GOT3 (cell line): ENCODE measurements at places on chromosomes 7 and 10.

DNA sequence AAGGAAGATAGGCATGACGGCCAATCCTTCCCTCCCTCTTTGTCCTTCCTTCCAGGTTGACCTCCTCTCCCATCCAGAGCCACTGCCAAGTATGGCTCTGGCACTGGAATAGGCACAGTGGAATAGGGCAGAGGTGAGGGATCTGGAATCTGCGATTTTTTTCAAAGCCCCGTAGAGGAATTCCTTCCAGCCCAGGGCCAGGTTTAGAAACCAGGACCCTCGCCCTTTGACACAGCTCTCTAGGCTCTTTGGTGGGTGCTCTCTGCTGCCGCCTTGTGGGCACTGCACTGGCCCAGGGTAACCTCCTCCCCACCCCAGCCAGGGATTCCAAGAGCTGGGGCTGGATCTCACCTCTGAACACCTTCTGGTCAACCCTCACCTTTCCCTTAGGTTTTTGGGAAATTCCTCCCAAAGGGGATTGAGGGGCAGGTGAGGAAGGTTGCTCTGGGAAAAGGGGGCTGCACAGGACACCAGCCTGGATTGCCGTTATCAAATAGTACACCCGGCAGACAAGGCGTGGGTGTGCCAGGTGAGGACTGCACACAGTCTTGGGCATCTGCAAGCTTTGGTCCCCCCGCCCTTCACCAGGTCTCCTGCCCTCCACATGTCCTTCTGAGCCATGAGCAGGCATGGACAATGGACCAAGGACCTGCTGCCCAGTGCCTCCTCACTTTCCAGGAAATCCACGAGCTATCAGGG is 22.8 kb downstream of the C10orf105 start:
- no peak for DNase-seq

- DNase-seq, result no peak
Measured at GRCh38 chr7:153476166-153476565, 576.0 kb upstream of the DPP6 start.

DNA sequence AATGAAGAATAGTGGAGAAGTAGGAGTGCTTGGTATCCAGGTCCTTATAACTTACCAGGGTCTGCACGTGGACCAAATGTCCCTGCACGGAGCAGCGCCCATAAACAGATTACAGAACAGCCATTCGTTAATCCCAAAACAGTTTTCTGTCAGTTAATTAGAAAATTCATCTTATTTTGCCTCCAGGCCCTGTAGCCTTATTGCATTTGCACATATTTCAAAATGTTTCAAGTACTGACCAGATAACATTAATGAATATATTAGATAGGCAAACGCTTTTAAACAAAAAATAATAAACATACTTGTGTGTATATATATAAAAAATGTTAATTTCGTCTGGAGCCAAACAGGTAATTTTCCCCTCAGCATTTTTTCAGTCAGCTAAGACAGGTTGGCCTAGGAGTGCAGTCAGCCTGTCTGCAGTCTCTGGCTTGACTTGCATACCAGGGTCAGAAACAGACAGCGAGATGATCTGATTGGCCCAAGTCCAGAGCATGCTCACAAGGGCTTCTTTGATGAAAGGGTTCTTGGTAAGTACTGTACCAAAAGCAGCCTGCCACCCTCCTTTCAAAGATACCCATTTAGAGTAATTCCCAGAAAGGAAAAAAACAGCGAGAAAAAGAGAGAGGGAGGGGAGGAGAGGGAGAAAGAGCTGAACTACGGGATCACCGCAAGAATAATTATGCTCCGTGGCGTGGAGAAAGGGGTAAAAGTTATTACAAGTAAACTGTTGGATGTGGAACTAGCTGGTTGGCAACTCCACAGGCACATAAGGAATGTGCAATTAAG is 194.4 kb upstream of the TCF7L2 start:
- DNase-seq, result no peak

GRCh38 chr7:139427788-139428187 is 55.7 kb downstream of the KLRG2 start:
- DNase-seq, result no peak

DNA sequence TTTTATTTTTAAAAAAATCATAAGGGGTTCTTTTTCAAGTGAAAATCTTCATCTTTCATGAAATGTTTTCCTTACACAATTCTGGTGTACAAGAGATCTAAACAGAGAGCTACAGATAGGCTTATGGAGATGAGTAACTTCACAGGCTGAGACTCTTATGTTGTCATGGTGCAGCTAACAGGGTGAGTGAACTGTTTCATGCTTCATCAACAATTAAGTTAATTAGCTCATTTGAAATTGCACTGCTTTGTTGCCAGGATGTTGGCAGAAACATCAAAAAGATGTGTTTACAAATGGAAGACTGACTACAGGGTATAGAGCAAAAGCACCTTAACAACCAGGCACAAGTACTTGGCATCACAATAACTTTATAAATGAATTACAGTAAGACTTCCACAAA is 230.8 kb downstream of the FOXP2 start:
- DNase-seq, result no peak

GRCh38 chr7:115038158-115038557 is 116.3 kb downstream of the MDFIC start:
- no peak for DNase-seq

- DNase-seq, result no peak
Measured at GRCh38 chr7:103686763-103687162, 240.8 kb upstream of the SLC26A5 start.

DNA sequence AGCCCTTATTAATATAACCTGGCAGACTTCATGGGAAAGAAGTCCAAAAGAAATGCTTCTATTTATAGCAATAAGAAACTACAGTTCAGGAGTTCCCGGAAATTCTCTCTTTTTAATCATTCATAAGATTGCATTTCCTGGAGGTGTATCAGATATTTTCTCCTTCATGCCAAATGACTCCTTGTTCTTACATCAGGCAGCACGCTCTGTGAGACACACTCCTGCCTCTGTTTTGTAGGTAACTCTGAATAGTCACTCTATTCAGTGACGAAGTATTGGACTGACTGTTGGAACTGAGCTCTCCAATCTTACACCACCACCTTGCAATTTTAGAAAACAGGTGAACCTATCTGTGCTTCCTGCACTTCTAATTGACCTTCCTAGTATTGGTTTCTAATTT is 78.7 kb upstream of the MSRB2 start:
- no peak for DNase-seq

DNA sequence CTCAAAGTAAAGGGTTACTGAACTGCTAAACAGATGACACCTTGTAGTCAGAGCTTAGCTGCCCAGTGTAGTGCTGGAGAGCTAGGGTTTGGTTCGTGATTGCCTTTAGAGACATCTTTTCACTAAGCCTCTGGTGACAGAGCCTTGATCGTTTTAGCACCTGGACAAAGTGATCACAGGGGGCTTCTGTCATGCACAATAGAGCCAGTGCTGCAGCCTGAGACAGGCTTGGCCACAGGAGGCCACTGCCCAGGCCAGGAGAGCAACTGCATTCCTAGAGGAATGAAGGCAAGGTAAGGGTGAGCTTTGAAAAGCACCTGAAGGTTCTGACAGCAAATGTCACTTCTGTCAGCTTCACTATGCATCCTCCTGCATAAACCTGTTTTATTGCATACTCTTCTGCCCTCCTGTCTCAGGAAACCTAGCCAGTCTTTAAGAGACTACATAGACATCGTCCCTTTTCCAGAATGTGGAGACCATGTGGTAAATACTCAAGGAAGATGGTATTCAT is 122.9 kb downstream of the NPY start:
- no peak for DNase-seq

GRCh38 chr7:3806516-3806915 is 505.5 kb downstream of the SDK1 start:
- DNase-seq, result no peak

DNA sequence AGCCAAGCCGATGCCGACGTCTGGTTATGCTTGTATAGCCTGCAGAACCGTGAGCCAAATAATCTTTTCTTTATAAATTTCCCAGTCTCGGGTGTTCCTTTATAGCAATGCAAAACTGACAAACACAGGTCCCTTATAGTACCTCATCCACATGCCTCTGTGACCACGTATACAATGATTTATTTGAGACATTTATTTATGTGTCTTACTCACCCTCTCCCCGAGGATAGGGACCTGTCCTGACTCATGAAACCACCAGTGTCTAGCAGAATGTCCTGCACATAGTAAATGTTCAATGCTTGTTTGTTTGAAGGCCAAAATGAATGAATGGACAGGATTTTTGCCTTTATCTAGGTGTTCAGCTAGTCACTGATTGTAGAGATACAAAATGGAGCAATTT is 147.9 kb upstream of the FZD8 start:
- DNase-seq, result no peak

GRCh38 chr7:774161-775109 is 47.4 kb upstream of the PRKAR1B start:
- no peak for DNase-seq

DNA sequence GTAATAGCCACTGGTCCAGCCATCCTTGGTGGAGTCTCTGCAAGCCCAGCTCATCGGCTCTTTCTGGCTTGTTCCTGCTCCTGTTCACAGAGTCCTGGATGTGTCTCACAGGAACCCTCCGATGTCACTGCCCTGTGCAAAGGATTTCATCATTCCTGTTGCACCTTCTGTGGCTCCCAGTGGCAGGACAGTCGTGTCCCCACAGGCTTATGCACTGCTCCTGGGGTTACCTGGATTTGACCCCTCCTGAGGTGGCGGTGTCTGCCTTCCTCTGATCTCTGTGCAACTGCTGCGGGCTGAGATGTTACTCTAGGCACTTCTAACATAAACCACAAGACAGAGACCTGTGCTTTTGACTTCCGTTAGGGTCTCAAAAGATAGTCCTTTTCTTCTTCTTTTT is 30.6 kb downstream of the APBB1IP start:
- no peak for DNase-seq

DNA sequence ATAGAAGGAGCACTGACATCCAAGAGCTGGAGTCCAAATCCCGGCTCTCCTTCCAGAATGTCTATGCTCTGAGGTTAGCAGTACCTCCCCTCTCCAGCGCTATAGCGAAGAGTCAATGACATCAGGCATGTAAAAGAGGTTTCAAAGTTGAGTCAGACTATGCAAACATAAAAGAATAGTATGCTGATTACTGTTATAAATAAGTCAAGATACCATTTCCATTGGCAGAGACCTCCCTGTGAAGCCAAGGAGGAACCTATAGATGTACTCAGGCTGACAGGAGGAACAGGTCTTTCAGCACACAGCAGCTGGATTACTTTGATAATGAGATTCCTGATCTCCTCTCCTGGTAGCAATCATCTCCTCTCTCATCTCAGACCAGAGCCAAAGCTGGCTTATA is 103.9 kb upstream of the EFCAB10 start:
- no peak for DNase-seq

- no peak for DNase-seq
Measured at GRCh38 chr7:154425271-154425670, 373.1 kb downstream of the DPP6 start.

DNA sequence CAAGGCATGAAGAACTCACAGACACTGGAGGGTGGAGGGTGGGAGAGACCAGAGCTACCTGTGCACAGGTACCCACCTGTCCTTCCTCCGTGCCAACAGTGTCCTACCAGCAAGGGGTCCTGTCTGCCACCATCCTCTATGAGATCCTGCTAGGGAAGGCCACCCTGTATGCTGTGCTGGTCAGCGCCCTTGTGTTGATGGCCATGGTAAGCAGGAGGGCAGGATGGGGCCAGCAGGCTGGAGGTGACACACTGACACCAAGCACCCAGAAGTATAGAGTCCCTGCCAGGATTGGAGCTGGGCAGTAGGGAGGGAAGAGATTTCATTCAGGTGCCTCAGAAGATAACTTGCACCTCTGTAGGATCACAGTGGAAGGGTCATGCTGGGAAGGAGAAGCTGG is 21.8 kb downstream of the PRSS2 start:
- no peak for DNase-seq

DNA sequence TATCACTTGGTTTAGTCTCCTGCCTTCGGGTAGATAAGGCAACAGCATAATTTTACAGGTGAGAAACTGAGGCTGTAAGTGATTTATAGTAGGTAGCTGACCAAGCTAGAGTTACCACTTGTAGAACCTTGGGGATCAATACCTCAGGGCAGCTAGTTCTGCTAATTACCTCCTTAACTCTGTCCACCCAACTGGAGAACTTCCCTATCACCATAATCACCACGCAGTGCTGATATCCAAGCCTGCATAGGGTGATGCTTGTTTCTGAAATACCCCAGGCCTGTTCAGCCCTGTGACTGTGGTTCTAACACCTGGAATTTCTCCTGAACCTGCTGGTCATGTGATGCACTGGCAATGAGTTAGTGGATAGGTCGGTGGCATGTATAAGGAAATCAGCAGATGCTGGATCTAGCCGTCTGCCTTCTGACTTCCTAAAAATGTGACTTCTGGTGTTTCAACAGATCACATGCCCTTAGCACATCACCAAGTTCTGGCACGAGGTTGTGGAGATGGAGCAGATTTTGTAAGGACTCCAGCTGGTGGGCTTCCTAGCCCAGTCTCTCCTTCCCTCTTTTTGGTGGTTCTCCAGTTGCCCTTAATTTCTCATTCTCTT is 15.3 kb downstream of the PLAU start:
- DNase-seq, result no peak

GRCh38 chr10:116763440-116763839 is 21.1 kb upstream of the HSPA12A start:
- DNase-seq, result no peak

DNA sequence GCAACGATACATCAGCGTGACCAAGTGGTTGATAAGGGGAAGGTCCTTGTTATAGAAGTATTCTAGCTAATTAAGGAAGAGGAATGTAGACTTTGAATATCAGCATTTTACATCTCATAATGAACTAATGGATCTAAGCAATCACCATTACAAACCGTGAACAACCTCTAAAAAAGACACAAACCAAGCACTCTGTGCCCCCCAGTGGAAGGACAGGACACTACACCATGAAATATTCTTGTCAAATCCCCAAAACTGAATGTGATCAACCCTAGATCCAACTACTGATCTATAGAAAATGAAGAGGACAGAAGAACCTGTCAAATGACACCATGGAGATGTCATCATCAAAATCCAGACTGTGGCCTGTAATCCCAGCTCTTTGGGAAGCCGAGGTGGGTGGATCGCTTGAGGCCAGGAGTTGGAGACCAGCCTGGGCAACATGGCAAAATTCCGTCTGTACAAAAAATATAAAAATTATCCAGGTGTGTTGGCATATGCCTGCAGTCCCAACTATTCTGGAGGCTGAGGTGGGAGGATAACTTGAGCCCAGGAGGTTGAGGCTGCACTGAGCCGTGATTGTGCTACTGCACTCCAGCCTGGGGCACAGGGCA is 111.3 kb upstream of the CARD11 start:
- no peak for DNase-seq

DNA sequence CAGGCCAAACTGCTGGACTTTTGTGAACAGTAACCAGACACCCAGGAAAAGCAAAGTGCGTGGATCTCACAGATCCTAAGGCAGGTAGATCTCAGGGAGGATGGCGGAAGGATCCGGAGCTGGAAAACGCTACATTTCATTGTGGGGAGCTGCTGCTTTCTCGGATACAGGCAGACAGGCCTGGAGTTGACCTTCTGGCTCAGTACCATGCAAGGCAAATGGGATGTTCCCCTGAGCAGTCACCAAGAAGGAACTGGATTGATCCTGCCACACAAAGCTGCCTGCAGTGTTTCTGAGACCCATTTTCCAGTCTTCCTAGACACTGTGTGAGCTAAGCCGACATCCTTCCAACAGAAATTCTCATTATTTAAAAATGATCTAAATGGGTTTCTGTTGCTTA is 65.5 kb downstream of the ZRANB1 start:
- no peak for DNase-seq
